ENCODE measurements at places on chromosomes 2 and 18.

DNA sequence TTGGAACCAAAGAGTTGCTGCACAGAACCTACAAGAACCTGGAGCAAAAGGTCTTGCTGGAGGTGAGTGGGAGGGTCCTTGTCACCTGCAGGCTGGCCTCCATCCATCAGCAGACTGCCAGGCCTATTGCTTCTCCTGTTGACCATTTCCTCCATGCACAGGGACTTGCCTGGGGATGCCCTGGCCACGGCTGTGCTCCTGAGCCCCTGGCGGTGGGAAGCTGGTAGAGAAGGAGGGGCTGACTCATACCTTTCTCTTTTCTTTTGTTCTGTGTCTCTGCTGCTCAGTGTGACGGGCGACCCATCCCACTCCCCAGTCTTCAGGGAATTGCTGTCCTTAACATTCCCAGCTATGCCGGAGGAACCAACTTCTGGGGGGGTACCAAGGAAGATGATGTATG is 102.6 kb downstream of the DGKD start:
- no peak for DNase-seq

- no peak for DNase-seq
These were observed 184.5 kb downstream of the MGAT5 start for GRCh38 chr2:134438371-134438770.

- DNase-seq: no peak
These were observed 539.4 kb upstream of the TNP1 start for GRCh38 chr2:217399291-217399690.

DNA sequence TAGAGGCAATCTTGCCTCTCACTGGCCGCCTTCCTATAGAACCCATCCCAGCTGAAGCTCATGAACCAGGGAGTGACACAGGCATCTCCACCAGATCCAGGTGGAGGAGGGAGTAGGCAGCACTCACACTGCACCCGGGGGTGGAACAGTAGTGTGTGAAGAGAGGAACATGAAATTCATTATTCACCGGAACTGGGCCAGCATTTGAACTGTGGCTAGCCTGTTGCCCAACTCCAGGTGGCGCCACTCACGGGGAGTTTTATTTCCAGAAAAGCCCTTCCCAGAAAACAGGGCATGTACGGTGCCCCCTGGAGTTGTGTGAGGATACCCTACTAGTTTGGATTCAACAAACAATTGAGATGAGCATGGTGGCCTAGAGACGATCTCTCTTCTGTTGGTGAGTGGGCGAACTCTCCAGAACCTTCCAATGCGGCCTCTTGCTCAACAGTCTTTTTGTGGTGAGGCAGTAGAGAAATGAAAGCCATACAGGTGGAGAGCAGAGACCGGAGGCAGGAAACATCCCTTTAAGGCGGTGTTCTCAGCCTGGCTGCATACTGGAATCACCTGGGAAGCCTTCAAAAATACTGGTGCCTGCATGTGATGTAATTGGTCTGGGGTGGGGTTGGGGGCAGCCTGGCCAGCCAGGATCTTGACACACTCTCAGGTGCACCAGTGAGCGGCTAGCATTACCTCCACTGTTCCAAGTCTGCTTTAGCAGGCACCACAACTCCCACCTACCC is 73.5 kb upstream of the NEDD4L start:
- DNase-seq: no peak

All from Peyer's patch (tissue), 4 donors.